ENCODE measurements at places on chromosomes 5 and 9.

GRCh38 chr5:175470781-175471180, 7.6 kb upstream of the SFXN1 start:
- DNase-seq: no peak

- DNase-seq: no peak
Measured at GRCh38 chr5:119021149-119021732, 32.9 kb upstream of the DTWD2 start.

DNA sequence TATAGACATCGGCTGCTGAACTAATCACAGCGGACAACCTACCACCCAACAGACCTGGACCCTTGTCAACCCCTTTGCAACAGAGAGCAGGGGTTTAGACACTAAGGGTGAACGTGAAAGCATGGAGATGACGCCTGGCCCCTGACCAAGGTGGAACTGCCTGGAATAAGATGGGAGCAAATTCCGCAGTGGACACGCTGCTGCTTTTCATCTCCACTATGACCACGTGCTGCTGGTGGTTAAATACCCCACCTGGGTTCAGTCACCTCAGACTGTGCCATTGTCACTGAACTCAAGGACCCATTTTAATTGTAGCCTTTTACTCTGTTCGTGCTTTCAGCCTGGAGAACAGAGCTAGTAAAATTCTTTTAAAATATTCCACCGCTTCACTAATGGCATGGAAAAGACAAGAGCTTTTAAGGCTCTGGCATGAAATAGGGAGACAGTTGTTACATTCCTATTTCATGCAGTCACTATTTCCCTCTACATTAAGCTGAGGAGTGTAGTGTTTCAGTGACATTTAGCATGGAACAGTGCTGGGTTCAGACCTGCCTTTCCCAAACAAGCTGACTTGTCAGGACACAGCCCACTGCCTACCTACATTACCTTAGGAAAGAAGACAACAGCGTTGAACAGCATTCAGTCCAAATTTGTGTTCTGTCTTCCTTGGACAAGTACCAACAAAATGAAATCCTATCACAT, 96.8 kb downstream of the ANKRD18B start:
- no peak for DNase-seq

DNA sequence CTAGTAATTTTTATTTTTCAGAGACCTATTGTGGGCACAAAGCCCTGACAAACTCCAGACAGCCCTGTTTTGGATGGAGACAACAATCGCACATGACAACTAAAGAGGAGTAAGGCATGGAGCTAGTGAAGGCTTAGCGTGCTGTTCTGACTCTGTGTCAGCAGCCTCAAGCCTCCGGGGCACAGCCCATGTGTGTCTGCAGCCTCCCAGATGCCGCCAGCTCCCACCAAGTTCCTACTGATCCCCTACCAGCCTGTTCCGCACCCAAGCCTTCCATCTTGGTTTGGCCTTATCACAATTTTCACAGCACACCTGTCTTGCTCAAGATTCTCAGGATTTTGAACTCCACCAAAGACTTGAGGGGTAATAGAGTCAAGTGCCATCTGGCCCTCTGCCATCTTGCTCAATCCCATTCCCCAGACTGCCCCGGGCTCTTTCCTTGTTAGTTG, 70.3 kb upstream of the SH3PXD2B start:
- DNase-seq: no peak

DNA sequence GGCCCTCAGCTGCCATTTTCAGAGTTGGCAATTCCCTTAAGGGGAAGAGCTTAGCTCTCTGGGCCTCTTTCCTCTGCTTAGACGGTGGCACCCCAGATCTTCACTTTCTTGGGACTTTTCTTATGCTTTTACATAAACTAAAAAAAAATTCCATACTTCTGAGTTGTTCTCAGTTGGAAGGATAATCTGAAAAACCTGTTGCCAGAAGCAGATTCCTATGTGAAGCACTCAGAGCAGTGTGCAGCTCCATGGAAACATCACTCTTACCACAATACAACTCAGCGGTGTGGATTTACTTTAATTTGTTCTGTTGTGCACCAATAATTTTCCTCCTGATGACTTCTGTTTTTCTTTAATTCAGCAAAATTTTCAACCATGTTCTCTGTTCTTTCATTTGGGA, 44.1 kb upstream of the MROH2B start:
- DNase-seq: no peak
